ENCODE measurements at places on chromosomes 4 and X.

DNA sequence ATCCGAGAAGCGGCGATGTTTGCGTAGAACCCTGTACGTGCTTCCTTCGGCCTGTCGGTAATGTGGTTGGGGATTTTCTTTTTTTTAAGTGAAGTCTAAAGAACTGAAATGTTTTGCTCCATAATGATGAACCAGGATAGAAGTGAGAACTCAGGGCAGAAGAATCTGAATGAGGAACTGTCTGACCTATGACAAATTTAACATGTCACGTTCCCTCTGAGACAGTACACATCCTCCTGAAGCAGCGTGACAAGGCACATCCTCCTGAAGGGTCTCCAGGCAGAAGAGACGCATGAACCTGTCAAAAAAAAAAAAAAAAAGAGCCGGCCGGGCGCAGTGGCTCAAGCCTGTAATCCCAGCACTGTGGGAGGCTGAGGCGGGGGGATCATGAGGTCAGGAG, 6.2 kb downstream of the CSF2RA start:
- no peak for DNase-seq

GRCh38 chr4:88822034-88822789, 124.6 kb upstream of the NAP1L5 start:
- DNase-seq, result no peak

GRCh38 chr4:47406408-47406807, 57.1 kb downstream of the COMMD8 start:
- DNase-seq, result no peak

DNA sequence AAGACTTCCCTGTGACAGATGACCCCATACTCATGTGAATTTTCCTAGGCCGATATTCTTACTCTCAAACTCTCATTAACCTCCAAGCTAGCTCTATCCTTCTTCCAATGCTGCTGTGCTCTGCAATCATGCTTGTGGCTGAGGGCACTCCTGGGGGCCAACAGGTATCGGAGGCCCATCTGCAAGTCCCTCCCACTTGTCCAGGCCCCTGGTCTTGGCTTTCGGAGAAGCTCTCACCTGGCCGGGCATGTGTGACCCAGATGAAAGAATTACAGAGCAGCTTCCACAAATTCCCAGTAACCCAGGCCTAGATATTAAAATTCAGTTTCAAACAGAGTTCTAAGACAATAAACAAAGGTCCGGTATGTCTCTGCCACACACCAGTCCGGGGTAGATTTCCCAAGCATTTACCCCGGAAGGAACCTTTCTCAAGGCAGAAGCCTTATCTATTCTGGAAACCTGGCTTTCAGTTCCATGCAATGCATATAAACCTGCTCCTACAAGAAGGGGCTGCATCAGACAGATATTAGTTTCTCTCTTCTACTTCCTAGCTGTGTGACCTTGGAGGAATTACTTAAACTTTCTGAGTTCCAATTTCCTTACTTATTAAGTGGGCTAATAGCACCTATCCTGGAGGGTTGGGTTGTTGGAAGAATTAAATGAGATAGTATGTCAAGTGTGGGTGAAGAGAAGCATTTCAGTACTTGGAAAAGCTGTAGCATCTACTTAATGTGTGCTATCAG, 270.8 kb downstream of the PTTG2 start:
- no peak for DNase-seq

GRCh38 chr4:48939785-48940184, 33.2 kb upstream of the OCIAD2 start:
- DNase-seq, result peak; percentile 89

DNA sequence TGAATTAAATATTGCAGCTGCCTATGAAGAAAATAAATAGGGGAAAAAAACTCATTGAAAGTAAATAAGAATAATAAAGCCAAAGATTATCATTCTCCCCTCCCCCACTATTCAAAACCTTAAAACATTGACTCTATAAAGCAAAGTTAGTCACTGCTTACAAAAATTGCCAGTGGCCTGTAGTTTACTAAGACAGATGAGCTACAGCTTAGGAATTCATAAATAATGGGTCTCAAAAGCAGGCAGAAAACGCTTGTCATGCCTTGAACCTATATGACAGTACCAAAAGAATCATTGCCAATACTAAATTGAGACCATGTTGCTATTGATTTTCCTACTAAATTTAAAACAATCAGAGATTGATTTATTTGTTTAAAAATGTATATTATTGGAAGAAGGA, 78.9 kb downstream of the SLC10A7 start:
- no peak for DNase-seq

Data from ACHN (cell line).